ENCODE measurements at places on chromosomes 2 and 18. TPM values are rescaled to one million over a fixed set of nuclear protein-coding genes. Genes with fewer than 3 reads are reported as not detected.

The RFTN2 gene
- polyA plus RNA-seq: 19.6 TPM

GRCh38 chr18:49630246-49630699, 68.4 kb downstream of the LIPG start:
- no peak for DNase-seq

- no peak for DNase-seq
These were observed 342.7 kb downstream of the TDRD15 start for GRCh38 chr2:21466341-21466927.

GRCh38 chr2:199309411-199309810, 148.3 kb downstream of the SATB2 start:
- DNase-seq: no peak

- no peak for DNase-seq
These were observed 219.7 kb downstream of the GULP1 start for GRCh38 chr2:188511346-188511745.

DNA sequence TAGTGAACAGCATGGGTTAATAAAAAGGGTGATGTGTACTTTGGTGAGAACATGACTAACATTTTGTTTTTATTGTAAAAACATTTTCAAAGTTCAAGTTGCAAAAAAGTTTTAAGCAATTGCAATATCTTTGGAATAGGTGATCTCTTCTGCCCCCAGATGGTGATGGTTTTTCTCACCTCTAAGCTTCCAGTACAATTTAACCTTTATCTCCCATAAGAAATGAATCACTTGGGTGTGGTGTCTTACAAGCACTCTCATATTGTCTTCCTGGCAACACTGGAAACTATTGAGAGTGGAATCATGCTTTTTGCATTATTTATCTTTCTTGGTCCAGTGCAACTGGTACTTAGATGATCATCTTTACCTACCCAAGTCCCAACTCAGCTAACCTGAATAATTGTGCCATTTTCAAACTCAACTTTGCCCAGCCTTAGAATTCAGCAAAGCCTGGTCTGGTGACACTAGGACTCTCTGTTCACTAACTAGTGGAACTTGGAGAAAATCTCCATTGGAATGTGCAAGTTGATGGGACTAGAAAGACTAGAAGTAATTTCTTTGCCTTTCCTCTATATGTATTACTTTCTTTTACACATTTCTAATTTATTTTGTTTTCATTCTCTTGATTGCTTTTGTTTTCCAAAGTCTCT, 964.7 kb upstream of the ZEB2 start:
- DNase-seq: no peak

The ANKRD44 gene
- polyA plus RNA-seq: 31.5 TPM

The LOXHD1 gene
- polyA plus RNA-seq: 1.1 TPM

GRCh38 chr18:44802508-44802907, 121.8 kb downstream of the SETBP1 start:
- DNase-seq: no peak

DNA sequence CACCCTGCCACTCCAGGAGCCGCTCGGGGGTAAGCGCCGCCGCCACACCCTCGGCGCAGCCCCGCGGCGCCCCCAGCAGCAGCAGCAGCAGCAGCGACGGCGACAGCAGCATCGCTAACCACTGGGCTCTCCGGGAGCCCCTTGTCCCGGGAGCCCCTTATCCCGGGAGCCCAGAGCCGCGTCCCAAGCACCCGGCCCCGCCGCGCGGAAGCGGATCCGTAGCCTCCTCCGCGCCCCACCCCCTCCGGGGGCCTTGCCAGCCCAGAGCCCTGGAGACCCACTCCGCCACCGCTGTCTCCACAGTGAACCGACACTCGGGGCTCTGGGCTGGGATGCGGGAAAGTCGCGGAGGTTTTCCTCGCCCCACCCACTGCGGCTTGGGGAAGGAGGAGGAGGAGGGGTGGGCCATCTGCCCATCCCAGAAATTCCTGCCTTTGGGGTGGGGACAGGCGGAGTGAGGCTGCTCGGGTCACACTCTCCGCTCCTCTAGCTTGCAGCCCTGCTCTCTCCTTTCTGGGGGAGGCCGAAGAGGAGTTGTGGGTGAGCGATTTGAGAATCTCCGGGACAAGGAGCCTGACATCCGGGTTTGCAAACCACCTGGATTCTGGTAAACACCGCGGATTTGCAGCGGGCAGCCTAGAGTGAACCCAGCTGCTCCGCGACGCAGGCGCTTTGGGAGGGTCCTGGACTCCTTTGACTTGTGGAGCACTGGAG, at the start of gene PLA2R1:
Gene PLA2R1 (minus strand): TSS at position 324 of the 714 bp plus-strand sequence. CDS start 212 bp downstream, at position 112.
- DNase-seq: peak; percentile 83

DNA sequence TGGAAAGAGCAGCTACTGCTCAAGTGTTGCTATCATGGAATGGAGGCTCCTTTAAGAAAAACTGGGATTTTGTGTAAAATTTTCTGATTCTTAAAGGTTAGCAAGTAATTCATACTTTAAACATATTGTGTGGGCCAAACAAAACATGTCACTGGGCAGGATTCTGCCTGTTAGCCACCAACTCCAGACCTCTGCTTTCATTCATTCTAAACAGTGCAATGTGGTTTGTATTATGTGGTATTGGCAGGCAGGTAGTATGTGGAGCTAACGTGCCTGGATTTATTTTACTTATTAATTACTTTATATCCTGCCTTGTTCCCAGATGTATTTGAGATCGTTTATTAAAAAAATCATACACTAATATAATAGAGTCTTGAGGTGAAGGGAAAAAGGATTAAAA, 1521.3 kb upstream of the ACVR2A start:
- no peak for DNase-seq

The SERPINB4 gene
- polyA plus RNA-seq: not detected

The GRB14 gene
- 70.1 TPM for polyA plus RNA-seq

DNA sequence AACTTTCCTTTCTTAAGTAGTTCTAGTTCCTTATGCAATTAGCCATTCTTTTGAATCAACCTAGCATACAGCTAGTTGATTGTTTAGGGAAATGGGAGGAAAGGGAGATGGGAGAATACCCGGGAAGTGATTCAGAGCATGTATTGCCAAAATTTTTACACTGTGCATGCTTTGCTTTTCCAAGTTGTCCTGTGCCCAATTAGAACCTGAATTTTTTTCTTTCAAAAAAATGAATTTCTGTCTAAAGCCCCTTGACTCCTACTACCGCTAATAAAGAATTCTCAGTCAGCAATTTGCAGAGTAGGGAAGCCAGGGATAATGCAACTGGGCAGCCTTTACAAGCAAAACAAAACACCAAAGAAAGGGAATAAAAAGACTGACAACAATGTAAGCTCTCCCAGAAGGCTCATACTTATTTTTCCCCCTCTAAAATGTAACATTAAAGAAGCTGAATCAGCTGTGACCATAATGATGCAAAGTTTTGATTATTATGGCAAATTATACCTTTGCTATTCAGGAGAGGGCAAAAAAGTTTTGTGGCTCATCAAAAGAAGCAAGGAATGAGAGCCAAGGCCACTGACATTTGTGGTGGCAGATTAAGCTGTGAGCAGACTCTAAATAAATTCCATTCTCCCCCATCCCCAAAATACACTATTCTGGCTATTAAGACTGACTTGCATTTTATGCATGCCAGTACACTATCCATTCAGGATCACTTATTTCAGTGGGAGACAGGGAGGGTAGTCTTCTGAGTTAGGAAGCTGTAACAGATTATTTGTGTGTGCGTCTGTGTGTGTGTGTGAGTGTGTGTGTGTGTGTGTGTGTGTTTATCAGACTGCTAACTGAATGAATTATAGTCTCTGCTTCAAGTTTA, 174.3 kb downstream of the ERBB4 start:
- no peak for DNase-seq

DNA sequence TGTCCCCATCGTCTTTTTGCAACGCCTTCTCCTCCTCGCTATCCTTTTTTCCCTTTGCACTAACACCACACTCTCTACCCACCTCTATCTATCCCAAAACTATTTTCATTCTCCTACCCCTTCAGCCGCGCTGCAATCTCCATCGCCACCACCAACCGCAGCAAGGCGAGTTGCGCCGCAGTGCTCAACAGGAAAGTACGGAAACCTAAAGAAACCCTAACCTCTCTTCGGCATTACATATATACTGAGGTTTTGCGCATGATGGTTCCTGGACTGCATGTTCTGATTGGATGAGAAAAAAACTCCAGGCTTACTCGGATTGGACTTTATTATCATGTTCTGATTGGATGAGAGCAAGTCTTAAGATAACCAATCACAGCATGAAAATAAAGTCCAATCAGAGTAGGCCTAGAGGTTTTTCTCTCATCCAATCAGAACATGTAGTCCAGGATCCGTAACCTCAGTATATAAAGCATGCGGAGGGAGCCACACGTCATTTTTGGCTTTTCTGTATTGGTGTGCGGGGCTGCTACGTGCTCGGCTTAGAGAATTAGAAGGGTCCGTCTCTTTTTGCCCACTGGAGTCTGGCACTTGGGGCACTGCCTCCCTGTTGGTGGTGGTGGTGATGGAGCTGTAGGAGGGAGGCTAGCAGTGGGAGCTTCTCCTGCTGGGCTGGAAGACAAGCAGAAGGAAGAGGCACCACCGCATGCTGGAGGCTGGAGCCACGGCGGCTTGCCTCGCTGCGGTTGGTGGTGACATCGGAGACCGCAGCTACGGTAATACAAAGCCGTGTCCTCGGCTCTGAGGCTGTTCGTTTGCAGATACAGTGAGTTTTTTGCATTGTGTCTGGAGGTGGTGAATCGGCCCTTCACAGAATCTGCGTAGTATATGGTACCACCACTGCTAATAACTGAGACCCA, 76.1 kb downstream of the TEKT4 start:
- DNase-seq: no peak

The DES gene
- polyA plus RNA-seq: 31.3 TPM

DNA sequence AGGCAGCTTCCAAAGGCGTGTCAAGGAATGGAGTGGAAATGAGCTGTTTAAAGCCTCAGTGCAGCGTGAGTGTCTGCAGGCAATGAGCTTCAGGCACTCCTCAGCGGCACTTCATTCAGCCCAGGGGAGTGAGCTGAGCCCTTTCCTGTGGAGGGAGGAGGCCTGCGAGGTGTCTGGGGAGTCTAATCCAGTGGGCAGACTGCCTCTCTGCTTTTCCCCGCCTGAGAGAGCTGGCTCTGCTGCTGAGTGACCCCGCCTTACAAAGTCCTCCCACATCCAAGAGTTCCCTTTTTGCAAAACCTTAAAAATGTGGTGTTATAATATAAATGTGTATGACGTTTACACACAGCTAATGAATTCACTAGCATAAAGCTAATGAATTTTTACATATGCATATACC, 7.0 kb upstream of the LDLRAD4 start:
- DNase-seq: no peak

The TLX2 gene
- polyA plus RNA-seq: not detected

The AQP12B gene
- polyA plus RNA-seq: not detected

The VIL1 gene
- 1.1 TPM for polyA plus RNA-seq

The WDFY1 gene
- 65.0 TPM for polyA plus RNA-seq

DNA sequence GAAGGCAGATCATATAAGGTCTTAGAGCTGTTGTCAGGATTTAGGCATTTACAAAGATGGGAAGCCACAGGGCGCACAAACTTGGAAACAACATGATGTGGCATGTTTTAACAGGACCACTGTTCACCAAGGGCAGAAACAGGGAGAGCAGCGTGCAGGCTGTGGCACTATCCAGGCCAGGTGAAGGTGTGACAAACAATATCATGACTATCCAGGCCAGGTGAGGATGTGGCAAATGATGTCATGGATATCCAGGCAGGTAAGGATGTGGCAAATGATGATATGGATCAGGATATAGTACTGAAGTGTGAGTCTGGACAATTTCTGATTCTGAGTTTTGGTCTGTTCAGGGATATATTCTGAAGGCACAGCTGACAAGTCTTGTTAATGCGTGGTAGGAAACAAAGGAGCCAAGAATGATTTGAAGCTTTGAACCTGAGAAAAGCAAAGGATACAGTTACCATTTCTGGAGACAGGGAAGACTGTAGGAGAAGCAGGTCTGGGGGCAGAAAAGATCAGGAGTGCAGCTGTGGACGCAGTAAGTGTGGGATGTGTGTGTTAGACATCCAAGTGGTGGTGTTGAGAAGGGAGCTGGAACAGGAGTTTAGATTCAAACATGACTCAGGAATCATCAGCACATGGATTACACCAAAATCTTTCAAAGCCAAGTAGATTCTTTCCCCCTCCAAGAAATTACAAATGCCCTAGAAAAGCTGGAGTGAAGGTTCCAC, 205.9 kb downstream of the TMEM163 start:
- no peak for DNase-seq

DNA sequence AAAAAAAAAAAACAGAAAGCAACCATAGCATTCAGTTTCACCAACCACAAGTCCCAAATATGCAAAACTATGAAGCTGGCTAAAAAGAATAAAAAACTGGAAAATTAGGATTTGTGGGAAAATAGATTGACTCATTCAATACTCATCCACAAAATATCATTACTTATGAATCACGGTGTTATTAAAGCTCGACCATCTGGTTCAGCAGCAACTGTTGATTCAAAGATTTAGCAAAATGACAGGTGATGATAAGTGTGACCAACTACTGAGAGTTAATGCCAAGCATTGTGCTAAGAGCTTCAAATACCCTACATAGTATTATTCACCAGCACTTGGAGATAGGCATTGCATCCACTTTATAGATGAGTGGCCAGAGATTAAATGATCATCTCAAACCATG, 26.2 kb upstream of the XDH start:
- no peak for DNase-seq

The CCDC102B gene
- 16.1 TPM for polyA plus RNA-seq

DNA sequence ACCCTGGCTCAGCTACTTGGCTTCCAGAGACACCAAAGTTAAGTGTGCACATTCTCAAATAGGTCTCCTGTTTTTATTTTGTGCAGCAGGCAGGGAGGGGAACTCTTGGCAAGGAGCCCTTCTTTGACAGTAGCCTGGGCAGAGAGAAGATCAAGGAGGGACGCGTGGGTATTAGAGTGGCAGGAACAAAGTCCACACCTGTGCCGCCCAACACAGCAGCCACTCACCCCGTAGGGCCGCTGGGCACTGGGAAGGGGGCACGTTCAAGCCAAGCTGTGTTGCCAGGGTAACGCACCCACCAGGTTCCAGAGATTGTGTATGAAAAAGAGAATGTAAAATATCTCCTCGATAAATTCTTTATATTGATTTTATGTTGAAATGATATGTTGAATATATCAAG, 229.3 kb upstream of the AGAP1 start:
- no peak for DNase-seq

The IL1A gene
- polyA plus RNA-seq: 0.16 TPM

DNA sequence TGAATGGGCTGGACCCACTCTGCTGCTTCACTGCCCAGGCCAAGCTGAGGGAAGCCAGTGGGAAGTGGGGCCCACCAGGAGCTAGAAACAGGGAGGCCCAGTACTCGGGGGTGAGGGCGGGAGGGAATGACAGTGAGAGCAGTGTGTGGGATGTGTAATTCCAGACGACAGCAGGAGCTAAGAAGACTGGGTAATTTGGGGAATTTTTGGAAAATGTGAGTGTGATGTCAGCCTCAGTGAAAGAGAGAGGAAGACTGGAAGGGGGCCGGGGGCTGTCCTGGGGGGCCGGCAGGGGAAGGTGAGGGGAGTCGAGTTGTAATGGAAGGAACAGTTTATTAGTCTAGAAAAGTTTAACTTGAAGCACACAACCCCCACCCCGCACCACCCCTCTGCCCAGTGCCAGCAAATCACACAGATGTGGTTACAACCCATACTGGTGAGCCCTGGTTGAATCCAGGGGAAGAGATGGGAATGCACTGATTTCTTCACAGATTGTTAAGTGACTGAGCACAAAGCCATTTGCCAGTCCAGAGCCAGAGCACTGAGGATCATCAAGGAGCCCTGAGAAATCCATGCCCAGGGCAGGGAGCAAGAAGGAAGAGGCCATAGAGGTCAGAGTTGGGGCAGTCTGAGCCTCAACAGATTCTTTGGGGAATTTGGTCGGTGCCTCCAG, 76.7 kb upstream of the PKDCC start:
- DNase-seq: no peak

- peak; percentile 16 for DNase-seq
These were observed 517.0 kb upstream of the KLHL29 start for GRCh38 chr2:22867973-22868372.

- DNase-seq: no peak
These were observed 466.0 kb downstream of the PTH2R start for GRCh38 chr2:208872591-208872990.

The ALK gene
- polyA plus RNA-seq: not detected

The DNER gene
- polyA plus RNA-seq: 2.1 TPM

Measured in left lung (tissue), 14 donors.